ENCODE measurements at places on chromosomes 7 and 10. TPM values are rescaled to one million over a fixed set of nuclear protein-coding genes. Genes with fewer than 3 reads are reported as not detected.

SPDYE5 gene
- total RNA-seq, result not detected

CNPY1 gene
- not detected for total RNA-seq

CPA4 gene
- total RNA-seq, result 8.4 TPM

SLC18A3 gene
- total RNA-seq, result not detected

PBLD gene
- 5.5 TPM for total RNA-seq

NKX1-2 gene
- under 0.01 TPM for total RNA-seq

UPK3B gene
- total RNA-seq, result not detected

TEX47 gene
- total RNA-seq, result not detected

All from smooth muscle cell of trachea (primary cell).